Vagina (tissue), 2 donors: ENCODE measurements at places on chromosomes 1 and 21. TPM values are rescaled to one million over a fixed set of nuclear protein-coding genes. Genes with fewer than 3 reads are reported as not detected.
A peak's percentile ranks its signal among the peaks of the same experiment; 100 is the strongest.

Gene SIM2
- not detected for total RNA-seq

GRCh38 chr1:91582431-91582921, 81.8 kb downstream of the CDC7 start:
- no peaks in the 10 kb centered on the region for H3K36me3 ChIP-seq
- no peaks in the 10 kb centered on the region for H3K27me3 ChIP-seq
- no peak overlapping the region for H3K4me3 ChIP-seq
- H3K27ac ChIP-seq, result peak overlapping the region; percentile 92
- no peak for DNase-seq
- H3K4me1 ChIP-seq, result peaks cover 33% of the 10 kb centered on the region

Gene OR14K1
- total RNA-seq, result 1.5 TPM

Gene TMEM269
- not detected for total RNA-seq

DNA sequence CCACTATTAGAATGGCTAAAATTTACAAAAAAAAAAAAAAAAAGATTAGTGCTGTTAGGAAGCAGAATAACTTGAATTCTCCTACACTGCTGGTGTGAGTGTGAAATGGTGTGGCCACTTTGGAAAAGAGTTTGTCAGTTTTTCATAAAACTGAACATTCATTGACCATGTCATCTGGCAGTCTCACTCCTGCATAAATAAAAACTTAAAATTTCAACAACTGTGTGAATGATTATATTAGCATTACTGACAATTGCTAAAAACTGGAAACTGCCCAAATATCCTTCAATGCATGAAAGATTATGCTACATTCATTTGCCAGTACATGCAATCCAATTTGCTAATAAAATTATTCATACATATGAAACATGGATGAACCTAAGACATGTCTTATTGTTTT, 570.9 kb downstream of the NEGR1 start:
- H3K27ac ChIP-seq, result no peak overlapping the region
- DNase-seq, result no peak
- H3K4me3 ChIP-seq, result no peak overlapping the region
- H3K36me3 ChIP-seq, result no peaks in the 10 kb centered on the region
- no peaks in the 10 kb centered on the region for H3K27me3 ChIP-seq
- H3K4me1 ChIP-seq, result no peaks in the 10 kb centered on the region

- H3K4me3 ChIP-seq, result no peak overlapping the region
- DNase-seq, result no peak
- no peaks in the 10 kb centered on the region for H3K4me1 ChIP-seq
- no peaks in the 10 kb centered on the region for H3K27me3 ChIP-seq
- no peak overlapping the region for H3K27ac ChIP-seq
Observed at GRCh38 chr1:247681288-247681897, 1.9 kb upstream of the OR13G1 start.

- H3K27ac ChIP-seq, result no peak overlapping the region
- DNase-seq, result no peak
- H3K27me3 ChIP-seq, result no peaks in the 10 kb centered on the region
- no peaks in the 10 kb centered on the region for H3K36me3 ChIP-seq
- no peaks in the 10 kb centered on the region for H3K4me1 ChIP-seq
Observed at GRCh38 chr1:159686599-159687299, 27.6 kb downstream of the CRP start.

Gene CCT8
- 81.3 TPM for total RNA-seq

DNA sequence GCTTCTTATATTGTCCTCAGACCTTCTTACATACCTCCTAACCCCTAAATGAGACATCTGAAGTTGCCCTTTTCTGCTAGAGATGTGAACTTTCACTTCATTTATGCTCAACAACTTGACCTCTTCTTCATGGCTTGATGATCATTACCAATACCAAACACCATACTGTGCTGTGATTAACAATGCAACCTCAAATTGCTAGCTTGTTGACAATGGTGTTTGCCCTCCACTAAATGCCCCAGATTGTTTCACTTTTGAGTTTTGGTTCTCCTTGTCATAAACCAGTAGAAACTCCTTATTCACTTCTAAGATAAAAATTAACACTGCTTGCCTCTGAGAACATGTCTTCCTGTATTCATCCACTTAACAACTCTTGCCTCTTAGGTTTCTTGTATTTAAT, 5.6 kb downstream of the JAK1 start:
- H3K36me3 ChIP-seq, result no peaks in the 10 kb centered on the region
- H3K4me1 ChIP-seq, result peaks cover 85% of the 10 kb centered on the region
- no peak overlapping the region for H3K27ac ChIP-seq
- H3K27me3 ChIP-seq, result no peaks in the 10 kb centered on the region

Gene DNM3
- total RNA-seq, result 15.5 TPM

DNA sequence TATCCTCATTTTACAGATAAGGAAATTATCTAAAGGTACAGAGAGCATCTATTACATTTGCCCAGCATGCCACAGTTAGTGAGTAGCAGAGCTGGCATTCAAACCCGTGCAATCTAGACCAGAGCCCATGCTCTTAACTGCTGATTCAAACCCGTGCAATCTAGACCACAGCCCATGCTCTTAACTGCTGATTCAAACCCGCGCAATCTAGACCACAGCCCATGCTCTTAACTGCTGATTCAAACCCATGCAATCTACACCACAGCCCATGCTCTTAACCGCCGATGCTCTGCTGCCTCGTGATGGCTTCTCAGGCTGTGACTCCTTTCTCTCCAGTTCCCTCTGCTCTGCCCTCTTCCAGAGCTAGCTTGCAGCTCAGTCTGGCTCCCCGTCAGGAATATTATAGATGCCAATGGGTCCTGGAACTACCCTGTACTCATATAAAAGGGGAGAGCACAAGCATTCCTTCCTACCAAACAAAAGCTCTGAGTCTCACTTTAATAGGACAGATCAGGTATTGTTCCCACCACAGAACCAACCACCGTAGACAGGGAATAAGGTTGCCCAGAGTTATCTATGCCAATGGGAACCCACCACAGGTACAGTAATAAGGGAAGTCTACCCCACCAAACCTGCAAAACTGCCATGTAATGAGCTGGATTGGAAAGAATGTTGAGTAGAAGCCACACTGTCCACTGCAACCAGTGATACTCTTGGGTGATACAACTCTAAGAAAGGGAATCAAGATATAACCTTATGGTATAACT, 78.4 kb downstream of the SMYD3 start:
- H3K4me3 ChIP-seq, result no peak overlapping the region
- no peaks in the 10 kb centered on the region for H3K36me3 ChIP-seq

- H3K27me3 ChIP-seq, result peaks cover 7% of the 10 kb centered on the region
- DNase-seq, result no peak
- H3K4me3 ChIP-seq, result no peak overlapping the region
- H3K4me1 ChIP-seq, result peaks cover 34% of the 10 kb centered on the region
- H3K36me3 ChIP-seq, result no peaks in the 10 kb centered on the region
- no peak overlapping the region for H3K27ac ChIP-seq
Observed at GRCh38 chr1:1237874-1238701, 6.1 kb downstream of the B3GALT6 start.

Gene BCL10
- total RNA-seq, result 12.3 TPM
